ENCODE measurements at places on chromosomes 2 and 18.

- no peak for DNase-seq
Observed at GRCh38 chr2:108244667-108245414, 5.1 kb downstream of the SULT1C3 start.

- no peak for DNase-seq
Observed at GRCh38 chr2:197261808-197262226, 48.8 kb downstream of the ANKRD44 start.

- DNase-seq: no peak
Observed at GRCh38 chr18:39389800-39390379, 1824.3 kb upstream of the CELF4 start.

DNA sequence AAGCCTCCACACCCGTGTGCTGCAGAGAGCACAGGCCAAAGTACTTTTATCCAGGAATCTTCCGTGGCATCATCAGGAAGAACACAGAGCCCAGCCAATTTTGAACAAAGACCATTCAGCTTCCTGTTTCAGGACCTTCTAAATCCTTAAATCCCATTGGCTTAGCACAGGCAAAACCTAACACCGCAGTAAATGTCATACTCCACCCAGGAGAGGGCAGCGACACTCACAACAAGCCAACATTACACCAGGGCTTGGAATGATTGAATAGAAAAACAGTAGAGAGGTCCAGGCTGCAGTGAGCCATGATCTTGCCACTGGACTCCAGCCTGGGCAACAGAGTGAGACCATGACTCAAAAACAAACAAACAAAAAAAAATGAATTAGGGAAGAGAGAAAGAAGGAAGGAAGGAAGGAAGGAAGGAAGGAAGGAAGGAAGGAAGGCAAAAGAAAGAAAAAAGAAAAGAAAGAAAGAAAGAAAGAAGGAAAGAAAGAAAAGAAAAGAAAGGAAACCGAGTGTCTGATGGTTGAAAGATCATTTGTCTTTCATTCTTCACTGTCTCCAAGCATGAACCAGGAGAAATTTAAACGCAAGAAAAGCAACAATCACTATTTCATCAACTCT is 144.6 kb upstream of the SATB2 start:
- no peak for DNase-seq

DNA sequence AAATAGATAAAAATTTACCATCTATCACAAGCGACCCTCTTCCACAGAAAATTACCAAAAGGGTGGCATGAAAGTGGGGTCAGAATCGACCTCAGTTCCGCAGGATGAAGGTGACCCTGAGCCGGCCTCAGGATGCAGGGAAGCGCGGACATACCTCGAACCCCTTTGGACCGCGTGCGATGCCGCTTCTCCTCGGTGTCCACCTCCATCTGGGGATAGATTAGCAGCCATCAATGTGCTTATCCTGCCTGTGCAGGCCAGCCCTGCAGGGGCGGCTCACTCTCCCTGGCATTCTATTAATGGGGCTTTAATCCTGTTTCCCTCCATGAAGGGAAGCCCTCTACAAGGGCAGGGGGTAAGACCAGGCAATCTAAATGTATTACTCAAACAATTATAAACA is 235.3 kb upstream of the PXDN start:
- no peak for DNase-seq

GRCh38 chr18:50331691-50332090 is 43.2 kb upstream of the SKA1 start:
- no peak for DNase-seq

GRCh38 chr2:20027705-20028434 is 15.4 kb upstream of the MATN3 start:
- DNase-seq: no peak

GRCh38 chr2:158290225-158290624 is 166.3 kb downstream of the CCDC148 start:
- no peak for DNase-seq

DNA sequence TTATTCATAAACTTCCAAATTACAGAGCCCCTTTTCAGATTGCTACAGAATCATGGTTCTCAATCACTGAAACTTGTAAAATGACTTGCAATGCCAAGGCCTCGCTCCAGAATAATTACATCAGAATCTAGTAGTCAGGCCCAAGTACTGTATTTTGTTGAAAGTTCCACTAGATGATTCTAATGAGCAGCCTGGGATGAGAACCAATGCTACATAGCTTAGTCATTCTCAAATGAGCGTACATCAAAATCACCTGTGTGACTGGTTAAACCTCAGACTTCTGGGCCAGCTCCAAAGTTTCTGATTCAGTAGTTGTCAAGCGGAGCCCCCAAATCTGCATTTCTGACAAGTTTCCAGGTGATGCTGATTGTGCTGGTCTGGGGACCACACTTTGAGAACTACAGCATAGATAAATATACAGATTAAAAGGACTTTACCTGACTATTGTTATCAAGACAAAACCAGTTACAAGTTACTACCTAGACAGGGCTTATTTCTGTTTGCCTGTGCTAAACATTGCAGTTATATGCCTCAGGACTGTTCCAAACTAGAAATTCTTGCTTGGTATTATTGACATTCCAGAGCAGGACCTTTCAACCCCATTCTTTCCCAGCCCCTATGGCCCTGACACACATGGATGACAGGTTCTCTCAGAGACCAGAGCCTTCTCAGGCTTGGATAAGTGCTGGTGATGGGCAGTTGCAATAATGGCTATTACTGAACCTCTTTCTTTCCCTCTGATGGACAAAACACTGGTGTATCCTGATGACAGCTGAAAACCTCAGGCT is 83.1 kb downstream of the UPP2 start:
- DNase-seq: no peak

- DNase-seq: no peak
Observed at GRCh38 chr2:157367704-157368103, 42.1 kb upstream of the ERMN start.

GRCh38 chr2:20106746-20107145 is 55.3 kb upstream of the LAPTM4A start:
- DNase-seq: peak; percentile 34

GRCh38 chr2:203122317-203122986 is 107.8 kb downstream of the NBEAL1 start:
- DNase-seq: peak; percentile 36

GRCh38 chr2:186918495-186918894 is 69.5 kb upstream of the ZSWIM2 start:
- DNase-seq: no peak

GRCh38 chr2:232439758-232440135 is 16.2 kb upstream of the ALPI start:
- DNase-seq: no peak

GRCh38 chr2:29270701-29271121 is 155.5 kb downstream of the CLIP4 start:
- no peak for DNase-seq

DNA sequence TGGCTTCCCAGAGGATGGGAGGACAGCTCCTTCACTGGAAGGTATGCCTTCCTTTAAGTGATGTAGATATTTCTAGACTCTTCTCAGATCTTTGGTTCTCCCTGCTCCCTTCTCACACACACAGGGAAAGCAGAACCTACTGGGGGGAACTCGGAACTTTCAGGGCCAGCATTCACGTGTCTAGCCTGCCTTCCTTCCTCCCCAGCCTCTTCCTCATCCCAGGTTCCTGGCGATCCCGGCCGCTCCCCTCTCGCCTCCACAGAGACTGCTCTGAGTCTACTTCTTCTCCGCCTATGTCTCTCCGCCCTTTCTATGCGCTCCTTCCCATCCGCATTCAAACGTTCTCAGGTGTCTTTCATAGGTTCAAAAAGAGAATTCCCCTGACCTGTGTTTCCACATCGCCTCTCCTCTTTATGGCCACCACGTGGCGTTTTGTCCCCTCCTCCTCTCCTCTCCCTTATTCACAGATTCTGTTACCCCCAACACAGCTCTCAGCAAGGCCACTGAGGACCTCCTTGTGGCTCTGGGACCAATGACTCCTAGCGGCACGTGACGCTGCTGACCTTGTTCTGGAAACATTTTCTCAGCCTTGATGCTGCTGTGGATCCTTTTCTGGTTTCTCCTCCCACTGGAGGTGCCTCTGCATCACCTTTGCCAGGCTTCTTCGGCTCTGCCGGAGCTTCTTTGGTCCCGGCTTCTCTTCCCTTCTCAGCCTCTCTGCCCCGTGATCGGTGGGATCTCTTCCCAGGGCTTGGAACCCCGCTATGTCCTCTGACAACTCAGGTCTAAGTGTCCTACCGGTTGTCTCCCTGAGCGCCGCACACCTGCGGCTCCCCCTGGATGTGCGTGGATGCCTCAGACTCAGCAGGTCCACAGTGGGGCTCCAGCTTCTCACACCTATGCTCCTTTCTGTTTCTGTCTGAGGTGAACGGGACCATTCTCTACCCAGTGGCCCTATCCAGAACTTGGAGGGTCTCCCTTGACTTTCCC is 77.5 kb downstream of the VAPA start:
- DNase-seq: no peak

DNA sequence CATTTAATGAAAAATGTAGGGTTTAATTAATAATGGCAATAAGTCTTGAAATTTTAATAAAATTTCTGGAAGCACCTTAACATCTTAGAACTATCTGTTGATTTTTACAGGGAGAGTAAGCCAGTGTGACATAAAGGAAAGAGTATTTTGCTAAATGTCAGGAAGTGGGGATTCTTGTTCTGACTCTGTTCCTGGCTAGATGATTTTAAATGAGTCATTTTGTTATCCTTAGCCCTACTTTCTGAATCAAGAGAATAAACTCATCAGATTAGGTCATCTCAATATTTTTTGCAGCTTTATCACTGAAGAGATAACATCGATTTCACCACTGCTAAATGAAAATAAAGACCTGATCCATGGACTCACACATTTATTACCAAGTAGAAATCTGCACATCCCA is 377.5 kb upstream of the CYRIA start:
- no peak for DNase-seq

DNA sequence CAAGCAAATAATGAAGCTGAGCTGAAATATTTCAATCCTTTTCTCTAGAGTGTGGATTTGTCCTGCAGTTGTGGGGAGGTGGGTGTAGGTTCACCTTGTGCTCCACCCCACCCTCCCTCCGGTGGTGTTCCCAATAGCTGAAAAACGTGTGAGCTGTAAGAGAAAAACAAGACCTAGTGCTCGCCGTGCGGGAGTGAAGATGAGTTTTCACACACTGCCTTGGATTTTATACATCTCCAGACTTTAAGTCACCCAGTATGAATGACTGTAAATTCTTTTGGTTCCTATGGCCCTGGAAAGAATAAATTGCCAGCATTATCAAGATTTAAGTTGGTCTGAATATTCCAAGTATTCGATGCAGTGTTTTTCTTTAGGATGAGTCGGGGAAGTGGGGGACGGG is 1.9 kb upstream of the SOX11 start:
- DNase-seq: no peak

DNA sequence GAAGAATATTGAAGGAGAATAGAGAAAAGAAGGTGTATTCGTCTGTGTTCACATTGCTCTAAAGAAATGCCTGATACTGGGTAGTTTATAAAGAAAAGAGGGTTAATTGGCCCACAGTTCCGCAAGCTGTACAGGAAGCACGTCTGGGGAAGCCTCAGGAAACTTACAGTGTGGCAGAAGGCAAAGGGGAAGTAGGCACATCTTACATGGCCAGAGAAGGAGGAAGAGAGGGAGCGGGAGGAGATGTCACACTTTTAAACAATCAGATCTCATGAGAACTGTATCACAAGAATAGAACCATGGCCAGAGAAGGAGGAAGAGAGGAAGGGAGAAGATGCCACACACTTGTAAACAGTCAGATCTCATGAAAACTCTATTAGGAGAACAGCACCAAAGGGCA is 159.6 kb upstream of the TPO start:
- DNase-seq: no peak

DNA sequence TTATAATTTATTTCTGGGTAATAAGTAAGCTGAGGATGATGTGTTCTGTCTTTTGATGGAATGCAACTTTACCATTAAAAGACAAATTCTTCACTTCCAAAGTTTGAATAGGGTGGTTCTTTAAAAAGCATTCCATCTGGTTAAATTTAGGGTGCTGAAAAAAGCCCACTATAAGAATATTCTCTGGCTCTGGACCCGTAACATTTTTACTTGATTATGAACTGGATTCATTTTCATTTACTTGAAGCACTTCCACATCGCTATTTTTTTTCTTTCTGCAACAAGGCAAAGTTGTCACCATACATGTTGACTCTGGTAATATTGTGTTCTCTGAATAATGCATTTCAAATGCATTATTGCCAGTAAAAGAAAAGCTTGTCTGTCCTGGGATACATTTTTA is 344.6 kb downstream of the SATB2 start:
- DNase-seq: no peak

GRCh38 chr2:26770986-26771586 is 7.0 kb downstream of the SLC35F6 start:
- DNase-seq: no peak

DNA sequence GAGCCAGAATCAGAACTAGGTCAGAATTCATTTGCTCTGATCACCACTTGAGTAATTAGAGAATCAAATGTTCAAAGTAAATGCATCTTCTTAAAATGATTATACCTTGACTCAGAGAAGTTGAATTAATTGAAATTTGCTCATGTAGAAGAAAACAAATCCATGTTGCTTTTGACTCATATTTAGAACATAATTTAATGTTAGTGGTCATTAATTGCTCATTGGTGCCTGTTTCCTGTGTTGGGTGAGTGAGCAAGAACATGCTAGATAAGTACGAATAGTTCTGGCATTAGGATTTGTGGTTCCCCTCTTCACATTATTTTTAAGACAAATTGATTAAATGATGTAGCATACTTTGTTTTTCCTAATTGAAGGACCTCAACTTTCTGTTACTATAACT is 19.0 kb downstream of the ACVR2A start:
- DNase-seq: no peak

DNA sequence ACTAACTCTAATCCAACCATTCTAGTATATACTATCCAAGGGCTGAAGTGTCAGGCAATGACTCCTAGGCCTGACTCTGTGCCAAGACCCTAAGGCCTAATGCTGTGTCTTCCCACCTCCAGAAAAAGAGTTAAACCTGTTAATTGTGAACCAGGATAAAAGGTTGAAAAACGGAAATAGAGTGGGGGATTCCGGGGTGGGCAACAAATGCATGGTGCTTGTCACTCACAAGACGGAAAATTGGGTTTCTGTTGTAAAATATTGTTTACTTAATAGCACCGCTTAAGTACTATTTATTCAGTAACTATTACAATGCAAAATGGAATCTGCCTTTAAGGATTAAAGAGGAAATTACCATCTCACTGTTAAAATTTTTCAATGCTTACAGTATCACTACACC is 3.2 kb downstream of the STK17B start:
- DNase-seq: no peak

- no peak for DNase-seq
Observed at GRCh38 chr2:215352602-215353001, 40.7 kb downstream of the ATIC start.

DNA sequence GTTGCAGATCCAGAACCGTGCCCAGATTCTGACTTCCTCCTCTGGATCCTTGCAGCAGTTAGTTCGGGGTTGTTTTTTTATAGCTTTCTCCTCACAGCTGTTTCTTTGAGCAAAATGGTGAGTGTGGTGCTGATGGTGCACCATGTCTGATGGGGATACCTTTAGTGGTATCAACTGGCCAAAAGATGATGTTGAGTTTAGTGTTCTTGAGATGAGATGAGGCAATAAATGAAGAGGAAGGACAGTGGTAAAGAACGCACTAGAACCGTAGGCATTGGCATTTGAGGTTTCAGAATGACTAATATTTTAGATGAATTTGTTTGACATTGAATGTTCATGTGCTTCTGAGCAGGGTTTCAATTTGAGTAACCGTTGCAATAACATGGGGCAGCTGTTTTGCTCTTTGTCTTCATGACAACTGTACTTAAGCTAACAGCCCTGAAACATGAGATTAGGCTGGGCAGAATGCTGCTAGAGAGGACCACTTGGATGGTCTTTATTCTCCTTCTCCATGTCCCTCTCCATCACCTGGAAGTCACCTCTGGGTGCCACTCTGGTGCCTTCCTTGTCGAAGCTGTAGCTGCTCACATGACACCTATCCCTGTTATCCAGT is 3.9 kb downstream of the CTLA4 start:
- no peak for DNase-seq

GRCh38 chr2:171924170-171924942 is 2.1 kb downstream of the HAT1 start:
- no peak for DNase-seq

Data from NCI-H774 (cell line).